ENCODE measurements at places on chromosomes 2 and 18.

GRCh38 chr18:43405097-43405496 is 127.8 kb upstream of the SYT4 start:
- DNase-seq = no peak

GRCh38 chr2:119494163-119494790 is 30.0 kb downstream of the SCTR start:
- DNase-seq = no peak

DNA sequence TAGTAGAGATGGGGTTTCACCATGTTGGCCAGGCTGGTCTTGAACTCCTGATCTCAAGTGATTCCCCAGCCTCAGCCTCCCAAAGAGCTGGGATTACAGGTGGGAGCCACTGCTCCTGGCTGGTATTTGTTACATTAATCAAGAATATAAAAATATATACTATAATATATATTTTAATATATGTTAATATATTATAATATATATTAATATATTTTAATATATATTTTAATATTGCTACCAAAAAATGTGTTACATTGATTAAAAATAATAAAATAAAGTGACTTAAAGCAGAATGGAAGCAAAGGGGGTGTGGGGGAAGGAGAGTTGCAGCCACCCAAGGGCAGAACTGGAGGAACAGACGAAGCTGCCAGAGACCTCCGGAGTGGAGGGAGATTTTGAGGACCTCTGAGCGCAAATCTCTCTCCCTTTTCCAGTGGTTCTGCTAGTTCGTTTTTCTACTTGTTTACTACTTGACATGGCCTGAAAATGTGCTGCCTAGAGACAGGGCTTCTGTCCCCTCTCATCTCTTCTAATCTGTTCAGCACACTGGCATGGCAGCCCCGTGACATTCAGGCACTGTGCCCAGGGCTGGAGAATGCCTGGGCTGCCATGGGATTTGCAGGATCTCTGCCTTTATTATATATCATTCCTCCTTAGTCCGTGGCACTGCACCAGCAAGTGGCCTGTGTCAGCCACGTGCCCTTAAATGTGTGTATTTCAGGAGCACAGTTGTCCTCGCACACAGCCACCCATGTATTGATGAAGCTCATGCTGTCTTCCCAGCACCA is 47.9 kb upstream of the RAB12 start:
- DNase-seq = no peak

DNA sequence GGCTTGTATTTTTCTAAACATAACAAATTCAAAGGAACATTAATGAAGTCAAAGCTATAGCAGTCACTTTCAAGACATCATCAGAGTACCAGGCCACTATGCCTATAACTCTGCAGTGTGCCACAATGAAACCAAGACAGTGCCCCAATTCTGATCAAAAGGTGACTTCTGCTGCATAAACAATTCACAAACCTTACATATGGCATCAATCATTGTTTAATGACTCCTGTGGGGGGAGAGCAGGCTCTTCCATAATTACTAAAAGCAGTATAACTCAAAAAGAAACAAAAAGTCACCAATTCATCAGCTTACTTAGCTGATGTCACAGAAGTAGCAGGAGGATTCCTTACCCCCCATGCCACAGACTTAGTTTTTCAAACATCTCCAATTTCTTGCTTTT is 15.5 kb downstream of the LPIN2 start:
- no peak for DNase-seq

- DNase-seq = no peak
These were observed 109.9 kb downstream of the DPP4 start for GRCh38 chr2:161964160-161964559.

DNA sequence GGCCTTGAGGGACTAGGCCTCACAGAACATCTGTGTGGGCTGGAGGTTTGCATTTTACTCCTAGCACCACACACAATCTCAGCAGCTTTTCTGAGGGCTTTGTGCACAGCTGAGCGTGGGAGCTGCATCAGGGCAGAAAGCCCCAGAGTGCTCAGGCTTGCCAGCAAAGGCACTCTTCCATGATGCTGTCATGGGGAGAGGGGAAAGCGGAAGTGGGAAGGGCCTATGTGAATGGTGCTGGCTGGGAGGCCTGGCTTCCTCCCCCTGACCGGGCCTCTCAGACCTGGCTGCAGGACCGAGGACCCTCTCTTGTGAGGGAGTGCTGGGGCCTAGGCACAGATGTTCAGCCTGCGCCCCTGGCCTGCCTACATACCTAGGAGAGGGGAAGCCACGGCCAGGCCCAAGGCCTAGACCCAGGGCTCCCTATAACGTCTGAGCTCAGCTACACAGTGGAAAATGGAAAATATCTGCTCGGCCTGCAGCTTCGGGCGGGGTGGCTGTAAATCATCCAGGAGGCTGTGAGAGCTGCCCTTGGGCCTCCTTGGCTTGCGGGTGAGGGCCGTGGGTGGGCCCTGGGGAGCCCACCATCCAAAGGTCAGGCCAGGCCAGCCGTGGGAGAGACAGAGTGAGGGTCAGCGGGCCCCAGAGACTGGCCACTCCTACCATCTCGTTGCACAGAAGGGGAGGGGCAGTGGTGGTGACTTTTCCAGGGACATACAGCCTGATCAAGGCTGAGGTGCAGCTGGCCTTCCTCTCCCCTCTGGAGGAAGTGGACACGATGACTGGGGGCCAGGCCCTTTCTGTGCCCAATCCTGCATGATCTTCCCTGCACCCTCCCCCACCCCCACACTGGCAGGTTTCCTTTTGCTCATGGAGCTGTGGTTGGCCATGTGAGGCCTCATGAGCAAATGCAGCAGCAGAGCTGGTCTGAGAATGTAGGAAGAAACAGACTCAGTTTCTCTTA is 22.8 kb downstream of the GLI2 start:
- no peak for DNase-seq

GRCh38 chr2:238717084-238717483 is 130.8 kb upstream of the TWIST2 start:
- DNase-seq = no peak

DNA sequence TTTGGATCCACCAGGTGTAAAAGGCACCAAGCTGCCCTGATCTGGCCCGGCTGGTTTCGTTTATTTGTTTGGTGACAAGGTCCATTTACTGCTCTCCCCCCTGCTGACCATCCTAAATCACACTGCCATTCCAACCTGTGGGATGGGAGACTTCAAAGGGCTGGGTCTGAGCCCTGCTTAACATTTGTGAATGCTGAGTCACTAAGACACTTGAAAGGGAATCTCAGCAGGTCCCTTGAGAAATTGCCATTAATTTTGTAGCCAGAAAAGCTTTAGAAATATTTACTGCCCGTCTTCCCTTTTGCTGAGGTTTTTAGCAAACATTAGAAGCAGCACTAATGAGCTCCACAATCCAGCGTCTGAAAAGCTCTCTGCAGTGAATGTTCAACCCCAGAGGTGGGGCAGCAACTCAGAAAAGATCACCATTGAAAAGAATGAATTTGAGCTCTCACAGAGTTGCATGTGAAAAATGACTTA is 133.8 kb downstream of the ARL4C start:
- DNase-seq = no peak

DNA sequence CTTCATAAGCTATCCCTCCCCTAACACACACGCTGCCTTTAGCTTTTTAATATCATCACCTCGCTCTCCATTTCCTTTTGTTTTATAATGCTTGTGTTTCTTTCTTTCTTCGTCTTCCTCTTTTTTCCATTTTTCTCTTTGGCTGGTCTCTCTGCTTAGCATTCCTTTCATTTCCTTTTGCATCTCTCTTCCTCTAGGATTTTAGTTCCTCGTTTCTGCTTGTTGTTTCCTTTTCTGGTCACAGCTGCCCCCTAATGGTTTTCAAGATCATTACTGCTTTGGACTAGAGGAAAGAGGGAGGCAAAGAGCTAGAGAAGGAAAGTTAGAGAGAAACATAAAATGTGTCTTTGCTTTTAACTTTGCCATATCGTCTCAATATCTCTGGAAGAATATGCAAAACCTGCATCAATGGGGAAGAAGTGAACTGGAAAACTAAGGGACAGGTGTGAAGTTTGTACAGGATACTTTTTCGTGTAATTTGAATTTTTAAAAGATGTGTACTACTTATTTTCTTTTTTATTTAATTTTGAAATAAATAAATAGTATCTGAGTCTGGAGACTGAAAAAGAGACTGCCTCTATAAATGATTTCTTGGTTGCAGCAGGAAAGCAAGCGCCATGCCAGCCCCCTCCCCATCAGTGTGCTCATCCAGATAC is 6.3 kb upstream of the NRP2 start:
- DNase-seq = no peak

DNA sequence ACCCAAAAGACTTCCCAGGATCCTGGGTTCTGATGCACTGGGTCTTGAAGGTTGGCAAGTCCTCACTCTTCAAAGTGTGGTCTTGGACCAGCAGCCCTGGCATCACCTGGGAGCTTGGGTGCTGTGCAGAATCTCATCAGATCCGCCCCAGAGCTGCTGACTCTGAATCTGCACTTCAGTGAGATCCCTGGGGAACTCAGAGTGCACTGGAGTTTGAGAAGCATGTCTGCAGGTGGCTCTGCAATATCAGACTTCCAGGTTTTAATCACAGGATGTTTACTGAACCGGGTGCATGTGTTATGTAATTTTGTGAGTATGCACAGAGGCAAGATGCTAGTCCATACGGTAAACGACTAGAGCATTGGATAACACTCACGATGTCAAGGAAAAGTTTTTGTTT is 58.0 kb upstream of the BOD1L2 start:
- DNase-seq = no peak

- DNase-seq = no peak
These were observed 80.1 kb upstream of the SMAD7 start for GRCh38 chr18:49030692-49031443.

DNA sequence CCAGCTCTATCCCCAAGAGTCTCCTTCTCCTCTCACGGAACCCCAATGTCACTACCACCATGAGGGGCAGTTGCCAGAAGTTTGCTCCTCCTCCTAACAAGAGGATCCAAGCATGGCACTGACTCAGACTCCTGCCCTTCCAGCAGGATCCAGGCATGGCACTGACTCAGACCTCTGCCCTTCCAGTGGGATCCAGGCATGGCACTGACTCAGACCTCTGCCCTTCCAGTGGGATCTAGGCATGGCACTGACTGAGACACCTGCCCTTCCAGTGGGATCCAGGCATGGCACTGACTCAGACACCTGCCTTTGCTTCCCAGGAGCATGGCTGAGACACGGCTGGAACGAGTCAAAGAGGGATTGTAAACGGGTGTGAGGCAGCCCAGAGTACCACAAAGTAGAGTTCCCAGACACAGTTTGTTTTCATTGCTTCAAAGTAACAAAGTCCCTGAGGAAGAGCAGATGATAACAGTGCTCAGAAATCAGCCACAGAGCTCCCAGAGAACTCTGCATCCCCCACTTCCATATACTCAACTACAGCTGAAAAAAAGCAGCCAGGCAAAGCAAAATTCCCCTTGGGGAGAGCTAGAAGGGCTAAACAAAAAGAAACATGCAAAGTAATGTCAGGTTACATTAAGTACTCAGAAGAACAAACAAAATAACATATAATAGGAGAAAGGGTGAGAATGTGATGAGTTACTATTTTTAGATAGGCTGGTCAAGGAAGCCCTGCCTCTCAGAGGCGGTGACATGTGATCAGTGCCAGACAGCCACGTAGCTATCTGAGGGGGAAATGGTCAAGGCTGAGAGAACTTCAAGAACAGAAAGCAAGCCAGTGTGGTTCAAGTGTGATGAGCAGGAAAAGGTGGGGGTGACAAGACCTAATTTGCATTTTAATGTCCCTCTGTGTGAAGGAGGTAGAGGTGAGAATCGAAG is 3.0 kb downstream of the BUB1 start:
- no peak for DNase-seq

- DNase-seq = no peak
These were observed 5.1 kb downstream of the SLC39A10 start for GRCh38 chr2:195662138-195662537.

DNA sequence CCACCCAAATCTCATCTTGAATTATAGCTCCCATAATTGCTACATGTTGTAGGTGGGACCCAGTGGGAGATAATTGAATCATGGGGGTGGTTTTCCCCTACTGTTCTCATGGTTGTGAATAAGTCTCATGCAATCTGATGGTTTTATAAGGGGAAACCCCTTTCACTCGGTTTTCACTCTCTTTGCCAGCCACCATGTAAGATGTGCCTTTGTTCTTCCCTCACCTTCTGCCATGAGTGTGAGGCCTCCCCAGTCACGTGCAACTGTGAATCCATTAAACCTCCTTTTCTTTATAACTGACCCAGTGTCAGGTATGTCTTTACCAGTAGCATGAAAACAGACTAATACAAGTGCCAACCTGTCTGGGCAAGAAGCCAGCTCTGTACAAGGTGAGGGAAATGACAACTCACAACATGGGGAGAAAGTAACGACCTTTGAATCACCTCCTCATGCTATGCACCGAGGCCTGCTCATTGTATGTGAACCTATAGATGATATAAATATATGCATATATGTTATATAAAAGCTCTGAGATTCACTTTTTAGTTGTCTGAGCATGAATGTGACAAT is 162.2 kb downstream of the ALPK2 start:
- no peak for DNase-seq
